NCI-H1417 treated with DMSO at 0.1 percent for 48 hours (cell line): ENCODE measurements at places on chromosomes 6 and 20.

GRCh38 chr6:119126826-119127225 lies 48.4 kb upstream of the FAM184A start:
- DNase-seq = no peak

- peak; percentile 14 for DNase-seq
Measured at GRCh38 chr20:24872291-24873024, 76.6 kb upstream of the CST7 start.

- DNase-seq = no peak
Measured at GRCh38 chr6:74606582-74607071, 599.2 kb downstream of the COL12A1 start.

- no peak for DNase-seq
Measured at GRCh38 chr6:134532694-134533624, 215.0 kb upstream of the SGK1 start.

GRCh38 chr6:3137057-3137777 lies 18.7 kb downstream of the BPHL start:
- DNase-seq = no peak

DNA sequence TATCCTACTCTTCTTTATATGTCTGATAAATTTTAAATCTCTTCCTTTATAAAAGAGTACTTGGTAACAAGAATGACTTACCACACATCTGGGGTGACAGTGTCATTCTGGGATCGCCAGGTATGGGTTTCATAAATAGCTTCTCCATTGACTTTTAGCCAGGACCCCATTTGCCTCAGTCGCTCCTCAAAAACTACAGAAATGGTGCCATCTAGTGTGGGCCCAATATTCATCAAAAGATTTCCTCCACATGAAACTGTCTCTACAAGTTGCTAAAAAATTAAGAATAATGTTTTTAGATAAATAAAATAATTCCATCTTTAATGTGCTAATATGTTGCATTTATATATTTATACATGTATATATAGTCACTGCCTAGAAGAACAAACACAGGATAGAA lies 9.7 kb downstream of the FUCA2 start:
- DNase-seq = no peak

DNA sequence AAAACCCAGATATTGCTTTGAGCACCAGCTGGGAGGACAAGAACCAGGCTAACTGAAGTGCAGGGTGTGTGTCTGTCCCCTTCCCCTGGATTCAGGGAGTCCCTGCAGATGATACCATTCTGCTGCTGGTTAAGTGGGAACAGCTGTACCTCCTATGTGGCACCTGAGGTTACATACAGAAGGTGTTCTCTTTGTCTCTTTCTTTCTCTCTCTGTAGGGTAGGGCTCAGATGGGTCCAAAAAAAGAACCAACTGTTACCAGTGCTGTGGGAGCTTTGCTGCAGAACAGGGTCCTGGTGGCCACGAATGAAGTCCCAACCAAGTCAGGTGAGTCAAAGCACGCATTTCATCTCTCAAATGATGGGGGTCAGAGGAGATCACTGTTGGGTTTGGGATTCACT lies 38.6 kb downstream of the ZC2HC1B start:
- no peak for DNase-seq

DNA sequence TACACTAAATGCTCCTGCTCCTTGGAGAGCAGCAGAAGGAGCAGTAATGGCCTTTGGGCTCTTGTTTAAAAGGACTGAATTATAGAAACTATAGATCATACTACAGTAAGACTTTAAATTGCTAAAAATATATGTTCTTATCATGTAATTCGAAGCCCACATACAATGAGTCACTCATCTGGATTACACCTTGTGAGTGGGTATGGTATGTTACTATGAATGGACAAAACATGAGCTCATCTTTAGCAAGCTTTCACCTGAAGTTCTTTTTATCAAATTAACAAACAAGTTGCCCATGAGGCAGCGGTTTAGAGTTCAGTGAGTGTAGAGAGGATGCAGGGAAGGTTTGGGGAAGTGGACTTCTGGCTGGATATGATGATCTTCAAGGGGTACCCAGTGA lies 114.4 kb upstream of the CCN2 start:
- DNase-seq = no peak

DNA sequence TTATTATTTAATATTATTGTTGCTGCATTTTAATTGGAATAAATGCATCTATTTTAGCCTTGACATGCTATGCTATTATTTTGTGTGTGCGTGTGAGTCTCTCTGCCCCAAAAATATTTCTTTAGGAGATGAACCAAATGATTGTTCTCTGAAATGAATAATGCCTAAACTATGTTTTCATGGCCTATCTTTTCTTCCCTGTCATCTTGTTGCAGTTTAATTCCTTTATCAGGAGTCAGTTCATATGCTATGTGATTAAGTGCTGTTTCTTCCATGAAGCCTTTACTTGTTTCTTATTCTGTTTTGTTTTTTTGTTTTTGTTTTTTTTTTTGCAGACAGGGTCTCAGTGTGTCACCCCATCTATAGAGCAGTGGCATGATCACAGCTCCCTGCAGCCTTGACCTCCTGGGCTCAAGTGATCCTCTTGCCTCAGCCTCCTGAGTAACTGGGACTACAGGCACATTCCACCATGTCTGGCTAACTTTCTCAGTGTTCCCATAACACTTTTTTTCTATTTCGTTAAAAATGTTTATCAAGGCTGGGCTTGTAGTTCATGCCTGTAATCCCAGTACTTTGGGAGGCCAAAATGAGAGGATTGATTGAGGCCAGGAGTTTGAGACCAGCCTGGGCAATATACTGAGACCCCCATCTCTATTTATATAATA lies 25.7 kb downstream of the TPX2 start:
- no peak for DNase-seq

GRCh38 chr6:28330041-28330440 lies 5.9 kb downstream of the ZSCAN31 start:
- DNase-seq = no peak

DNA sequence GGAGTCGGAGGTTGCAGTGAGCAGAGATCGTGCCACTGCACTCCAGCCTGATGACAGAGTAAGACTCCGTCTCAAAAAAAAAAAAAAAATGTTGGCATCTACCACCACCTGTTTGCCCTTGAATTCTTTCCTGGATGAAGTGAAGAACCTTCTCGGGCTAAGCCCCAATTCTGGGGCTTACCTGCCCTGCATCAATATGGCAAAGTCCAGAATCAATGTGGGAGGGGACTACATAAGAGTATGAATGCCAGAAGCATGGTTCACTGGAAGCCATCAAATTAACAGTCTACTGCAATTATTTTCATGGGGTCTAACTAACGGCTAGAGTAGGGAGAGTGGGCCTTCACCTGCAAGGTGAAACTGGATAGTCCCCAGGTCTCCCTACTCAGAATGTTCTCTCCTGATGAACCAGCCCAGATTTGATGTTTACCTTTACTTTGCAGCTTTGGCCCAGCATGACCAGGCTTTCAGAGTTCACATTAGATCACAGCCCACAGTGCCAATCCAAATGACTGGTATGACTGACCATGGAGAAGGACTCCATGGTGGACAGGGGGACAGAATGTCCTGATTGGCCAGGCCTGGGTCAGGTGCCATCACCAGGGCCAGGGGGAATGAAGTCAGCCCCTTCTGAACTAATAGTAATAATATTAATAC lies 7.0 kb upstream of the RALY start:
- no peak for DNase-seq

- DNase-seq = no peak
Measured at GRCh38 chr6:144897441-144897921, 612.3 kb downstream of the UTRN start.

- DNase-seq = no peak
Measured at GRCh38 chr6:81751388-81752083, 945 bp downstream of the TENT5A start.

DNA sequence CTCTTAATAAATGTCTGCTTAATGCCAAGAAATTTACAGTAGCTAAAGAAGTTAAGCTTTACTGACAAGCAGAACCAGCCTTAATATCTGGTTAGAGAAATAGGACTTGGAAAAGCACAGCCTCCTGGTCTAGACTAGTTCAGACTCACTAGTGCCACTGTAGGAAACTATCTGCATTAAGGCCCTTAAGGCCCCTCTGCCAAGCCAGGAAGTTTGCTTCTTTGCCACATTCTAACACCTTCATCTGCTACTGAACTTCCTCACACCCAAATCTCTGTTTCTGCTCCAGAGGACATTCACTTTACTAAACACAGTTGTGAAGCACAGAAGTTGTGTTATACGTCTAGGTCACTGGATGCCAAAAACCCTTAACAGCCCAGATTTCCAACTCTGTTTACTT lies 302.8 kb downstream of the BTBD9 start:
- DNase-seq = no peak

GRCh38 chr20:47747669-47748031 lies 37.6 kb downstream of the SULF2 start:
- DNase-seq = no peak

GRCh38 chr20:62344782-62345181 lies 22.3 kb downstream of the LAMA5 start:
- DNase-seq = no peak

- DNase-seq = no peak
Measured at GRCh38 chr20:58691773-58692578, 624 bp upstream of the NPEPL1 start.

DNA sequence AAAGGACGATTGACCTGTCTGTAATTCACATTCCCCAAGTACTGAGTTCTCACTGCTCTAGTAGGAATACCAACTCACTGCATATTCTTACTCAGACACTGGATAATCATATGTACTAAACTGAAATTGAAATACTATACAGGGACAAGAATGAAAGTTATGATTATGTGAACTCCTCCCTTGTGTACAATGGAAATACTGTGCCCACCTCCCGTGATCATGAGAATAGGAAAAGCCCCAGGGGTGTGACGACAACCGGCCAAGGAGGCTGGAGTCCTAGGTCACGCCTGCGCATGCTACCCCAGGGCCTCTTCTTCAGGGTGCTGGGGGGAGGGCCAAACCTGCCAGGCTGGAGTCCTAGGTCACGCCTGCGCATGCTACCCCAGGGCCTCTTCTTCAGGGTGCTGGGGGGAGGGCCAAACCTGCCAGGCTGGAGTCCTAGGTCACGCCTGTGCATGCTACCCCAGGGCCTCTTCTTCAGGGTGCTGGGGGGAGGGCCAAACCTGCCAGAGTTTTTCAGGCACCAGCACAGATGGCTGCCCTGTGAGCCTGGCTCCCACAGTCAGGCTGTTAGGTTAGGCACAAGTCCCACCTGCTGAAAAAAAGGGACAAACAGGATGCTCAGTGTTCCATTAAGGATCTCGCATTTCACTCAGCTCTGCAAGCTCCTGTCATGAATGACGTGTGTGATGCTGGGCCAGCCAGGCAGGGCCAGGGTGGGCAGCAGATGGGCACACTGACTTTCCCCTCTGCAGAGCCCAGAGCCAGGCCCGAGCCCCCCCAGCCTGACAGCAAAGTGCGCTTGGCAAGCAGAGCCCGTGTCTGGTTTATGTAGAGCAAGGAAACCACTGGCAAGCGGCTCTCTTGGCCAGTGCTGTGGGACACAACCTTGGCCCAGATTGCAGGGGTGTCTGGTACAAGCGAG lies 107.7 kb downstream of the FOXF2 start:
- DNase-seq = no peak

DNA sequence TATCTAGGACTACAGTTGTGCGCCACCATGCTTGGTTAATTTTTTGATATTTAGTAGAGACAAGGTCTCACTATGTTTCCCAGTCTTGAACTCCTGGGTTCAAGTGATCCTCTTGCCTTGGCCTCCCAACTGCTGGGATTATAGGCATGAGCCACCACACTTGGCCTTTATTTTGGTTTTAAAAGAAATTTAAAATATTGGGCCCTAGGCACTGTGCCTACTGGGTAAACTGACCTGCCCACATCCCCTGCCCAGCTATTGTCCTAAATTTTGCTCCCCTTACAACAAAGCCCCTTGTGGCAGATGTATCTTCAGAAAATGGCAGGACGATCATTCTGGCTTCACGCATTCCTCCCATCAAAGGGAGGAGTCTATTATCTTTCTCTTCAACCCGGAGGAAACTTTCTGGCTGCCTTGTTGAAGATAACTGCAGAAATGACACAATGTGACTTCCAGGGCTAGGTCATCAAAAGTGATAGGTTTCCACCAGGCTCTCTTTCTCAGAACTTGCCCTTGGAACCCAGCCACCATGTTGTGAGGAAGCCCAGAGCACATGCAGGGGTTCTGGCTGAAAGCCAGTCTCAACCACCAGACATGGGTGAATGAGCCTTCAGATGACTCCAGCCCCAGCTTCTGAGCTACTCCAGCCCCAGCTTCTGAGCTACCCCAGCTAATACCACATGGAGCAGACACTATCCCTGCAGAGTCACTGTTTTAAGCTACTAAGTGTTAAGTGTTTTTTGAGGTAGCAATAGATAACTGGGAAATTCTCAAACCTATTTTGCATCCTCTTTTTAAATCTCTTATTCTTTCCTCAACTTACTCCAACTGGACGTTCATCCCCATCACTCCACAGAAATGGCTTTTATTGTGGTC lies 4.6 kb upstream of the GUCA1B start:
- no peak for DNase-seq

DNA sequence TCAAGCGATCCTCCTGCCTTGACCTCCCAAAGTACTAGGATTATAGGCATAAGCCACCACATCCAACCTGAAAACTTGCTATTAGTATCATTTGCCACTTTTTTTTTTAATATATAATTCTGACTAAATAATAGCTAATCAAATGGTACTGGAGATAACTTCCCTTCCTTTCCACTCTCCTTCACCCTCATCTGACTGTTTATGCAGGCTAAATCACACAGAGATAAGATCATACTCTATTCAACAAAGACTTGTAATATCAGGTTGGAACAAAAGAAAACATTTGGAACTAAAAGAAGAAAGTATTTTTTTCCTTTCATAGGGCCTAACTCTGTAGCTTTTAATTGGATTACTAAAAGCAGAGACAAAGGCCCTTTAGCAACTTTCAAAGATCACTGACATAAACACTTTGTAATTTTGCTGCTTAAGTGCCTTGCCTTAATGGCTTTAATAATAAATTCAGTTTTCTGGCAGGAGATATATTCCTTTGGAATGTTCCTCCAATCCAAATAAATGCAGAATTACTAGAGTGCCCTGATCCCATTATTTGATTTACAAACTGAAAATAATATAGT lies 198.7 kb upstream of the ASCC3 start:
- DNase-seq = no peak

GRCh38 chr6:25888626-25889025 lies 14.6 kb upstream of the SLC17A3 start:
- no peak for DNase-seq

DNA sequence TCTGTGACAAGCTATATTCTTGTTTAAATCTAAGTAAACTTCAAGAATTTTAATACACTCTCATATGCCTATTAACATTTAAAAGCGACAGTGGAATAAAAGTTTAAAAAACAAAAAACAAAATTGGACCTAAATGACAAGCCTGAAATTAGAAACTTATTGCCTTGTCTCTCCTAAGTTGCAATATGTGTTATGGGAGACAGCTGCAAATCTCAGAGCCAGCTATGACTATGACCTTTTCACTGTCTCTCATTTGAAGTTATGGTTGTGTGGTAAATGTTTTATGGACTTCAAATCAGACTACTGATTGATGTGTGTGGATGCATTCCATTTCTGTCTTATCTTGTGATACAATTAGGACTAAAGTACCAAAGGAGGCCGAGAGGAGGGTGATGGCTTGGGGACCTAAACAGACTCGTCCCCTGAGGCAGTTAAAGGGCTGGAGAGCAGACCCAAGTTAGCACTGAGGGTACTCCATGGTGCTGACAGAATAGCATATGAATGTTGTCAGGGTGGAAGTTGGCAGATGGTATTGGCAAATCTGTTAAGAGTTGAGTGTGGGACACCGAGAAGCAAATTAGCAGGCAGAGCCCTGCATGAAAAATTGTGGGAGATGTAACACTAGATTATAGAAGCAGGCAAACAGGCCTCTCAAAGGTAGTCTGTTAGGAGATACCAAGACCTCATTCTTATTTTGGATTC lies 930.1 kb upstream of the MAN1A1 start:
- DNase-seq = no peak
